NCI-H345 (cell line): ENCODE measurements at places on chromosomes 7 and 10.

DNA sequence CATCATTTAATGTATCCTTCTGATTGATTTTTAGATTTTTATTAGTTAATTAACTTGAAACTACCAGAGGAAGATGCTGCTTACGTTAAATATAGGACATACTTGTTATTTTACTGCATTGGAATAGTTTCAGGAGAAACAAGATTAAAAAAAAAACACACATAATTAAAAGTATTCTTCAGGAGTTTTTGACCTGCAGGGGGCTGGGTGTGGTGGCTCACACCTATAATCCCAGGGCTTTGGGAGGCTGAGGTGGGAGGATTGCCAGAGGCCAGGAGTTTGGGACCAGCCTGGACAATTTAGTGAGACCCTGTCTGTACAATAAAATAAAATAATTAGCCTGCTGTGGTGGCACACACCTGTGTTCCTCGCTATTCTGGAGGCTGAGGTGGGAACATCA is 10.7 kb downstream of the CBLL1 start:
- no peak for DNase-seq

DNA sequence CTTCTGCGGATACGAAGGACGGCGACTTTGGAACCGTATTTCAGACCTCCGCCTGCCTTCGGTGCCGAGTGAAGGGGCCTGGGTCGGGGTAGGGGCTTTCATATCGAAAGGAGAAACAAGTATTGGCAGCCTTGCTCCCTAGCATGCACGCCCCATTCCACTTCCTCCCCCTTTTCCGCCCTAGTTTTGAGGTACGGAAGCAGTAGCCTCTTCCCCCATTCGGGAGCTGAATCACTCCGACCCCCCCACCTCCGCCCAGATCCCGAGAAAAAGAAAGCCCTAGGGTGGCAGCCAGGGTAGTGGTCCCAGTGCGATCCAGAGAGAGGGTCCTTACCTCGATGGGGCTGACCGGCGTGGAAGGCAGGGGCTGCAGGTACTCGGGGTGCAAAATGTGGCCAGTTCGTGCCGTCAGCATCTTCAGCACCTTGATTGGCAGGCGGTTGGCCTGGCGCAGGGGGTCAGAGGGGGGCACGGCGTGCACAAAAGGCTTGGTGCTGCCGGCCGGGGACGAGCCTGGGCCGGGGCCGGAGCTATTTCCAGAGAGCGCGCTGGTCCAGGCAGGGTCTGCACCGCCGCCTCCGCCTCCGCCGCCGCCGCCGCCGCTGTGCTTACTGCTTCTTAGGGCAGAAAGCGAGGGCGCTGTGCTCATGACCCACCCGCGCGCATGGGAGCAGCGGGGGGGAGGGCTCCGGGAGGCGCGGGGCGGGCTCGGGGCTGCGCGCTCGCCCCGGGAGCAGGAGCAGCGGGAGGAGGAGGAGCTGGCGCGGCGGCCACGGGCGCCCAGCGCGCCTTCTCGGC is 594 bp downstream of the ZNF503 start:
- DNase-seq: peak; percentile 62

GRCh38 chr7:152106990-152107389 is 81.5 kb downstream of the GALNT11 start:
- no peak for DNase-seq

DNA sequence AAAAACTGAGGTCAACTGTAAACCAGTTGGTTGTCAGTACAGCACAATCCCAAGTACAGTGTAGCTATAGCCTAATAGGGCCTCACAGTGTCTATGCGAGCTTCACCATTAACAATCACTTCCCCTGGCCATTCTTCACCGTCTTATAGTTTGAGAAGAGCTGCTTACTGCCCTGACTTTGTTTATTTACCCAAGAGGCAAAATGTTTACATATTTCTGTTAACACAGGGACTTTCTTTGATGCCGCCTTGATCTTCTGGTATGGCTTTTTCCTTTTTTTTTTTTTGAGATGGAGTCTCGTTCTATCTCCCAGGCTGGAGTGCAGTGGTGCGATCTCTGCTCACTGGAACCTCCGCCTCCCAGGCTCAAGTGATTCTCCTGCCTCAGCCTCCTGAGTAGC is 3.3 kb downstream of the MYOF start:
- no peak for DNase-seq

DNA sequence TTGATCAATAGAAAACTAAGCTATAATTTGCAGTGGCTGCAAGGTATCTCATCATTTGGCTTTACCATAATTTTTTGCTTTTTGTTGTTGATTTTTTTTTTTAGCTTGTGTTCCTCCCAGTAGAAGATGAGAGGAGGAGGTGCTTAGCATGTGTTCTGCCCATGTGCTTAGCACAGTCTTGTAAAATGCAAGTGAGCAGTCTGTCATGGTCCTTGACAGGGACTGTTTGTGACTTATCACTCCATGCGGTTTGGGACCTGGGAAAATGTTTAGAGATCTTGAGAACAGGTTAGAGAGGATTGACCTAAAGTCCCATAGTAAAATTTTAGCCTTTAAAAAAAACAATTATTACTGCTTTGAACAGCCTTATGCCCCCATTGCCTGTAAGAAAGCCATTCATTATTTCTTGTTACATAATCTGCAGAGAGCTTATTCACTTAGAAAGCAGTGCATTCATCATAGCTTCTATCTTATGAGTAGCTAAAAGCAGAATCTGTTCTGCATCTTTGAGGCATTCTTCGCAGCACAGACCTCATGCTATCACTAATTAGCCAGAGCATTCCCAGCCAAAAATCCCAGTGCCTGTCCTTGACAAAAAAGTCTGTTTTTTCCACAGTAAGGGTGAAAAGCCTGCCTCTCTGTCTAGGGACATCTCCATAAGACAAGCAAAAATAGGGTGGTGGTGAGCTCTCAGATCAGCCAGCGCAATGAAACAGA is 748.7 kb upstream of the GALNT17 start:
- DNase-seq: no peak

- peak; percentile 95 for DNase-seq
Observed at GRCh38 chr7:149714081-149714909, 59.1 kb downstream of the ZNF467 start.

DNA sequence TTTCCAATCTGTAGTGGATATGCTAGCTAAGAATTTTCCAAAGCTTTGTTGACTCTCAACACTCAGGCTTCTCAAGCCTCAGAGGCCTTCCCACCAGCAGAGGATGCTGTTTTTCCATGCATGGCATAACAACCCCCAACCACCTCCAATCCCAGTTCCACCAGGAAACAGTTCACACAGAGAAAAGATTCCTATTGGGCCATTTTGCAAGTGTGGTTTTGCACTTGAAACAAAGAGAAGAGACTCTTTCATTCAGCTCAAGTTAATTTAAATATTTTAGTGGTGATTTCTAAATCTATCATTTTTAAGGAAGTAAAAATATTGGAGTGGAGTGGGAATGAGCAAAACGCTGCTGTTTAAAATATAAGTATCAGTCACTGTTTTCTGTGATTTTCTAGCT is 105.6 kb upstream of the COL1A2 start:
- DNase-seq: peak; percentile 81

DNA sequence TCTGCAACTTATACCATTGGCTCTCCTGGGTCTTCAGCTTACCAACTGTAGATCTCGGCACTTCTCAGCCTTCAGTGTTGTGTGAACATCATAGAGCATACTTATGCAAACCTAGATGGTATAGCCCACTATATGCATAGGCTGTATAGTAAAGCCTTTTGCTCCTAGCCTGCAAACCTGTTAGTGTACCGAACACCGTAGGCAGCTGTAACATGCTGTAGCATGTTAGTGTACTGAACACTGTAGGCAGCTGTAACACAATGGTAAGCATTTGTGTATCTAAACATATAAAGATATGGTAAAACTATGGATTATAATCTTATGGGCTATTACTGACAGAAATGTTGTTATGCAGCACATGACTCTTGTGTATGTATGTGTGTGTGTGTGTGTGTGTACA is 256.9 kb downstream of the WDR11 start:
- no peak for DNase-seq

- no peak for DNase-seq
Observed at GRCh38 chr10:122276611-122277208, 5.6 kb downstream of the BTBD16 start.

- DNase-seq: no peak
Observed at GRCh38 chr10:121033366-121033765, 182.2 kb downstream of the WDR11 start.

DNA sequence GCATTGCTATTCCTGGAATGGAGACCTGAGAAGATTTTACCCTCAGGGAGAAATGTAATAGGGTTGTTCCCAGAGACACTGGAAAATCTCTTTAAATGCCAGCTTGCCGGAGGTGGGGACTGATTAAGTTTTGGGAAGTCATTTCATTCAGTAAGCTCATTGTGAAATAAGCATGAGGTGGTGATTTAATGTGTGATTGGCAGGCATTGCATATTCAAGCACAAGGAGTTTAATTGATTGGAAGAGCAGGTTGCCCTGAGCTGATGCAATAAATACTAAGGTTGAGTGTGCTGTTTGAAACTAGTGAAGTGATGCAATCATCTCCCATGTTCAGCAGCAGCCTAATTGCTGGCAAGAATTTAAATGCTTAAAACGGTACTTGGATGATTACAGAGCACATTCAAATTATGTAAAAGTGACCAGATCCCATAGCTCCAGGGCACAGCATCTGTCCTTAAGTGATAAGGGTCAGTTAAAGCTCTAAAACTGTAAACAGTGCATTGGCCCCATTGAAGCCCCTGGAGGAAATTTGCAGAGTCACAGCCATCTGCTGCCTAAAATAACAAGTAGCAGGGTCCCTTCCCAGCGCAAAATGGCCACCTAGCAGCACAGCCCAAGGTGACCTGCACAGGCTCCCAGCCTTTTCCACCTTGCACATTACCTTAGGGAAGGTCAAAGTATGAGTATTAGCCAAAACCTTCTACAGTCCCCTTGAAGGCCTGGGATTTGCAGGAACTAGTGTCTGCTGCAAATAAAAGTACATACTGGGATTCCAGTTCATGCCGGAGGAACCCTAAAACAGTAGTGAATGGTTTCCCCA is 92.1 kb downstream of the CCDC71L start:
- peak; percentile 31 for DNase-seq

- DNase-seq: peak; percentile 38
Observed at GRCh38 chr7:157889480-157889879, 552.7 kb downstream of the DNAJB6 start.

DNA sequence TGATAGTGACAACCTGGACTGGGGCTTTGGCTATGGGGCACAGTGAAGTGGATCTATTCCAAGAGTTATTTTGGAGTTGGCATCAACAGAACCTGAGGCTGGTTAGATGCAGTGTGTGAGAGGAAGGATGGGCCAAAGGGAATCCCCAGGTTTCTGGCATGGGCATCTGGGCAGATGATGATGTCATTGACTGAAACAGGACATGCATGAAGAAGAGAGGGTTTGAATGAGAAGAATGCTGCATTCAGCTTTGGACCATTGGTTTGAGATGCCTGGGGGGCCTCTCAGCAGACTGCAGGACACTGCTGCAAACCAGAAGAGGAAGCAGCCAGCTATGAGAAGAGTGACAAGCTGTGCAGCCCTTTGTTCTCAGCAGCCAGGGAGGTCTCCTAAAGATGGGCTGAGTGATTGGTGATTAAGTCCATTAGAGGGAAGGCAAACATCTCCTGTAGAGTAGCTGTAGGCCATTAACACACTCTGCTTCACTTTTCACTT is 23.1 kb upstream of the PIK3CG start:
- peak; percentile 96 for DNase-seq
